ENCODE measurements at places on chromosomes 3 and 15.

- no peak for DNase-seq
Measured at GRCh38 chr3:3308809-3309208, 129.3 kb upstream of the CRBN start.

DNA sequence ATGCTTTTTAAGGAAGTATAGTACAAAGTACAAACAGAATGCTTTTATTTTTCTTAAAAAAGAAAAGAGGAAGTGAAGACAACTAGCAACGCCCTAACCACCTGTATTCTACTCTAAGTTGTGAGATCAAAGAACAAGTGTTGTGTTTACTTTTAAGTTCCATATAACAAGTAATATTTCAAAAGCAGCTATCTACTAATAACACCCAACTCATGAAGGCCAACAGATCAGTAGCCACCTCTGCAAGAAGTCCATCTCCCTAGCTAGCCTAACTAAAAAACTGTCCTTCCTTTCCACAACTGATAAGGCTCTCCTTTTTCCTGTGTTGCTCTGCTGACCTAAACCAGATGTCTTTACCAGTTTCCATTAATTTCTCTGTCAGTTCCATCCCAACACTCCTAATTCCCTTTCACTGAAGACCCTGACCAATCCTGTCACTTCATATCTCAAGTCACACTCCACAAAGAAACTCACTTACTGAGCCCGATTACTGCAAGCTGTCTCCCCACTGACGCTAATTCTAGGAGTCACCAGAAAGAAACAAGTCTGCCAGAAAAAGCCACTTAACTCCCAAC, 26.9 kb downstream of the PHC3 start:
- no peak for DNase-seq

DNA sequence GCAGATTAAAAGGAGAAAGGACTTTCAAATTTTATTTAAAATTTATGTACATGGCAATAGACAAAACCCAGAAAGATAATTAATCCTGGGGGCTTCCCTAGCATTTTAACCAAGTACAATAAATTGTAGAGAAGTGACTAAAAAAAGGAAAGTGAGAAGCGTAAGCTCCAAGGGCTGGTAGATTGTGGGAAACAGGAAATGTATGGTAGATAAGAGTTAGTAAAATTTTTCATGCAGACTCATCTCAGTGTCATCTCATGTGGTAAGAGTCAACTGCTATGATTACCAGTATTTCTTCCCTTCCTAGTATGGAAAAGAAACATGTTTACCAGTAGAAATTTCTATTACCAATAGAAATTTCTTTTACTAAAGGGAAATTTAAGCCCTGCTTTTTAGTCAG, 464.3 kb upstream of the AGTR1 start:
- DNase-seq: no peak

DNA sequence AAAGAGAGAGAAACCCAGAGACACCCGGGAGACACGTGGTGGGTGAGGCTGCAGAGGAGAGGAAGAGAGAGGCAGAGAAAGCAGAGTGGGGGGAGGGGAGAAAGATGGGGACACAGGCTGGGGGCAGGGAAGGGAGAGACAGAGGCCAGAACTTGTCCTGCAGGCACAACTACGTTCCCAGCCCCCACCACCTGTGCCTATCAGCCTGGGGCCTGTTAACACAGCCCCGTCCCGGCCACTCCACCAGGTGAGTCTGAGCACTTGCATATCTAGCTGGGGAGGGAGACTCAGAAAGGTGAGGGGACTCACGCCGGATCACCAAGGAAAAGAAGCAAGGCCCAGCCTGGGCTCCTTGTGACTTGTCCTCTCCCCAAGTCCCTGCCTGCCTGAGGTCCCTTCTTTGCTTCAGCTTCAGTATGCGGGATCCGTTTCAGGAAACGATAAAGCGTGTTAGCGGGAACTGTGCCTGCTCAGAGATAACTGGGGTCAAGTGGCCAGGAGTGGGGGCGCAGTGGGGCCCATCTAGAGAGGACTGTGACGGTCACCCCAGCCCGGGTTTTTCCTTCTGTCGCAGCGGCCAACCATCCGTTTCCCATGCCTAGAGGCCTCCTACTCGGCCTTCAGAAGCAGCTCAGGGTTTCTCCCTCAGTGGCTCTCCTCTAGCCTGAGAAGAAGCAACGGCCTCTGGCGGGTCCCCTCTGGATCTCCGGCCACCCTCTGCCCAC, 10.3 kb downstream of the LINGO1 start:
- DNase-seq: no peak

DNA sequence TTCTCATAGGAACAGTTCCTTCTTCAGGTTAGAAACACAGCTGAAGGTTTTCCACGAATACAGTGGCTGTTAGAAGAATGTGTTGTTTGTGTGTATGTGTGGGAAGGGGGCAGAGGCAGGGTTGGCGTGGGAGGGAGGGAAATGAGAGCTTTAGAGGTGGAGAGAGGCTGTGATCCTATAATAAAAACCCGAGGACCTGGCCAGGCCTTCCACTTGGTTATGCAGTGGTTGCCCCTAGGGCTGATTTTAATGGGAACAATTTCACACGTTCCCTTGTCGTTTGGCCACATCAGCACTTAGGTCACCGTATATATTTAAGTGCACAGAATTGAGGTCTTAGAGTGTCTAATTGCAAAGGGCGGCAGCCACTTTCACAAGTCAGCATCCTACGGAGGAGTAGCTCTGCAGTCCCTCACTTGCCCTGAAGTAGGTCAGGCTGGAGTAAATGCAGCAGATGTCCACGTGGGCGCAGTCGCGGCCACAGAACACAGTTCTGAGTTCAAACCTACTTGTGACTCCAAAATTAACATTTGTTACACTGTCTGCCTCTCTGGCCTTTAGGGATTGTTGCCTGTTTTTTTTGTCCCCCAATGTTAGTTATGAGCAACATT, 85.6 kb downstream of the PDCD6IP start:
- no peak for DNase-seq

DNA sequence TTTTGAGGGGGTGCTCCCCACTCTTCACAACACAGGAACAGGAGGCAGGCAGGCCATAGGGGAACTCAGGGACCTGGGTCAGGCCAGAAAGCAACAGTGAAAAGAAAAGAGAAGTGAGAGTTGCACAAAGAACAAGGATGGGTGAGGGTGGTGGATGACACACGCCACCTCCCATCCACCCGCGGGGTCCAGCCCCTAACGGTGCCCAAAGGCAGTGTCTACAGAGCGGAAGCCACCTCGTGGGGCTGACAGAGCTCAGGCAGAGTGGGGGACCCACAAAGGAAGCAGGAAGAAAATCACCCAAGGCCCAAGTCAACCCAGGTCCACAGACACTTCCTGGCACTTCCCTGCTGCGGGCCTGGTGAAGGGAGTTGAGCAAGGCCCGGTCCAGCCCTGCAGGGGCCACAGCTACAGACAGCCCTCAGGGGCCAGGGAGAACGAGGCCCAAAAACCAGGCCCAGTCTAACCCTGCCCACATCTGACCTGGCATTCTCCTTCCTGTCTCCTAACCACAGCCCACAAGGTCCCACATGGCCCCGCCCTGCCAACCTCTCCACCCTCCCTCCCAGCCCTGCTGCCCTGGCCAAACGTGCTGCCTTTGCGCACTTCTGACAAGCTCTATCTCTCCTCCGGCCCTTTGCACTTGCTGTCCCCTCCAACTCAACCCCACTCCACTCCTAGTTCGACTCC, 5.9 kb downstream of the NUP210 start:
- DNase-seq: no peak

- DNase-seq: no peak
Measured at GRCh38 chr3:150135287-150135721, 164.6 kb upstream of the PFN2 start.

DNA sequence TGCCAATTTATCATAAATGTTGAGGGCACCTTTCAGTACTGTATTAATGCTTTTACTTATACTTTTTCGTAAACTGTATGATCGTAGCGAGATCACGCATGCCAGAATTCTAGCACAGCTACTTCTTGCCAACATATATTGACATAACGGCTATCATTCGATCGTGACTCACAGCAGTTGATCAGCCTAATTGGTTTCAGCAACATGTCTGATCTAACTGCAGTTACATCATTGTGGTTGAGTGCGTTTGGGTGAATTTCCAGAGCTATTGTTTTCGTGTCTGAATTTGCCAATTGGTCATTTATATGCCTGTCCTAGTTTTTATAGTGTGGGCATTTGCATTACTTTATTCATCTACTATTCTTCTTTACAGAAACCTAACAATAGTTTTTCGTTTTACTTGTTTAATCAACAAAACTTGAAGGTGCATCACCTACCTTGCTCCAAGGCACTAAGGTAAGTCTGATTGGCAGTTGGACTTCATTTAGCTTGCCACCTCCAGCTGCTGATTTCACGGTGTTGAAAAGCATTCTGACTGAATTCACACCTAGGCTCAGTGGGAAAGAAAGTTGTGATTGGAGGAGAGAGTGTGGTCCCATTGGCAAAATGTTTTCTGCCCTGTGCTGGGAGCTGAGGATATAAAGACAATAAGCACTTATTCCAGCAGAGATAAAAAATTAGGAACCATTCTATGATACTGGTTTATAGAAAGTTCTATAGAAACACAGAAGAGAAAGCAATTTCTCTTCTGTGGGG, 120.9 kb upstream of the RGMA start:
- no peak for DNase-seq

- no peak for DNase-seq
Measured at GRCh38 chr3:2172561-2173171, 74.0 kb downstream of the CNTN4 start.

GRCh38 chr3:146156095-146156494, 4.9 kb downstream of the PLOD2 start:
- no peak for DNase-seq

GRCh38 chr3:31543375-31543774, 10.7 kb downstream of the STT3B start:
- DNase-seq: no peak

DNA sequence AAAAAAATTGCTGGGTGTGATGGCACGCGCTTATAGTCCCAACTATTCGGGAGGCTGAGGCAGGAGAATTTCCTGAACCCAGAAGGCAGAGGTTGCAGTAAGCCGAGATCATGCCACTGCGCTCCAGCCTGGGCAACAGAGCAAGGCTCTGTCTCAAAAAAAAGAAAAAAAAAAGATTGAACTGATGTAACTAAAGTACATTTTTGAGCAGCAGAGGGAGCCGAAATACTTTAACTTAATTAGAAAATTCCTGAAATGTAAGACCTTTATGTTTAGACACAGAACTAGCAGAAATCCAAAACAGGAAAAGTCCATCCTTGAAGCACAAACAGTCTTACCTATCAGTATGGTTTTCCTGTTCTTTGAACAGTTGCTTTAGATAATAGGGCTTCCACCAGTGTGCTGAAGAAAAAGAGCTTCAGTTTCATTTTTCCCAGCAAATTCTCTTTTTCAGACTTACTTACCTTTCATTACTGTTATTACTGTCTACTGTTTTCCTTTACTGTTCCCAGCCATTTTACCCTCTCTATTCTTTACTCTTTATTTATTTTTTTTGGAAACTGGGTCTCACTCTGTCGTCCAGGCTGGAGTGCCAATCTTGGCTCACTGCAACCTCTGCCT, 33.4 kb upstream of the ZNF609 start:
- DNase-seq: no peak

GRCh38 chr15:69802432-69802831, 295.3 kb downstream of the TLE3 start:
- no peak for DNase-seq

- peak; percentile 21 for DNase-seq
Measured at GRCh38 chr3:39808467-39809180, 785 bp upstream of the MYRIP start.

DNA sequence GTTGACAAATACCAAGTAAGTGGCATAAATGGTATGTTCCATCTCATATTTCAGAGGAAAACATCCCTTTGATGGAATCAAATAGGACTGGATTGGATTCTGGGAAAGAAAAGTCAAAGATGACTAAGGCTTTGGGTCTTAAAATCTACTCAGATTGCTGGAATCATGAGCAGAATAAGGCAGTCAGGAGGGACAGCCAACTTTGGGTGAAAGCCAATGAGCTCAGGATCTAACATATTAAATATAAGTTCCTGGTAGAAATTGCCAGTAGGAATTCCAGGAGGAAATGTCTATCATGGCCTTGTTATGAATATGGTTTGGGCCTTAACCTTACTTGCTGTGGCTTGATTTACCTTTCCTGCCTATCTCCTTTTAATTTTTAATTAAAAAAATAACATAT, 55.3 kb downstream of the ISL2 start:
- no peak for DNase-seq

DNA sequence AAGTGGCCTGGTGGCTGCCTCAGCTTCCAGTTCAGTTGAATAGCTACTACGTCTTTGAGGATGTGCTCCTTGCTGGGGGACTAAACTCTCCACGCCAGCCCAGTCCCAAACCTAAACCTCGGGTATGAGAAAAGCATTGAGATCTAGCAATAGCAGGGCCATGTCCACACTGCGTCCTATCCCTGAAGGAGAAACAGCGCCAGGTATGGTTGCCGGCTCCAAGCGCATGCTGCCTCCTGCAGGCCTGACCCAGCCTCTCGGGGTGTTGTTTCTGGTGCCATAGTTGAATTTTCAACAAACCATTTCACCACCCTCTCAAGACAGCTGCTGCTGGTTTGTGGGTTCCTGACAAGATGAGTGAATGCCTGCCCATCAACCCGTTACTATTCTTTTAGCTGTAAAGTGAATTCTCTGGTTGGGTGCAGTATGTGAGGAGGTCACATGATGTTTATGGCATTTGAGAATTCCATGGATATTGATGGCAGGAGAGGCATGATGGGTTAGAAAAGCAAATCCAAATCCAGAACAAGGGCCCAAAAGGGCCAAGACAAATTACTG, 13.0 kb upstream of the SLC28A1 start:
- no peak for DNase-seq

DNA sequence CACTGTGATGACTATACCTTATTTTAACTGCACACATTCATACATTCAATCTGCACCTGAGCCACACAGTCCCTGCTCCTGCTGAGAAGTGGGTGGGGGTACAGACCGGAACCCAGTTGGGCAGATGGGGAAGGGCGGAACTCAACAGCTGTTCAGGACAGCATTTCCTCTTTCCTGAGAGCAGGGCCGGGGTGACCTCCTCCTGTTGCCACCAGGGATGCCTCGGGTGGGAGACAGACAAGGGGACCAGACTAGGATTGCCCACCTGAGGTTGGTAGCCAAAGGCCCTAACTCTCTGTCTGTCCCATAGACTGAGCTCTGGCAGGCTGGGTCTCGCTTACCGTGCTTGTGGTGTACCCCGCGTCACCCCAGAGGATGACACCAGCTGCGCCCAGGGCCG, 3.9 kb downstream of the HYAL2 start:
- no peak for DNase-seq

GRCh38 chr15:55715355-55716076, 27.4 kb downstream of the PRTG start:
- DNase-seq: no peak

All from progenitor cell of endocrine pancreas (in vitro differentiated cells).